ENCODE measurements at places on chromosomes 16 and 17.

GRCh38 chr16:24978370-24978914 is 36.7 kb downstream of the ARHGAP17 start:
- no peak for DNase-seq

DNA sequence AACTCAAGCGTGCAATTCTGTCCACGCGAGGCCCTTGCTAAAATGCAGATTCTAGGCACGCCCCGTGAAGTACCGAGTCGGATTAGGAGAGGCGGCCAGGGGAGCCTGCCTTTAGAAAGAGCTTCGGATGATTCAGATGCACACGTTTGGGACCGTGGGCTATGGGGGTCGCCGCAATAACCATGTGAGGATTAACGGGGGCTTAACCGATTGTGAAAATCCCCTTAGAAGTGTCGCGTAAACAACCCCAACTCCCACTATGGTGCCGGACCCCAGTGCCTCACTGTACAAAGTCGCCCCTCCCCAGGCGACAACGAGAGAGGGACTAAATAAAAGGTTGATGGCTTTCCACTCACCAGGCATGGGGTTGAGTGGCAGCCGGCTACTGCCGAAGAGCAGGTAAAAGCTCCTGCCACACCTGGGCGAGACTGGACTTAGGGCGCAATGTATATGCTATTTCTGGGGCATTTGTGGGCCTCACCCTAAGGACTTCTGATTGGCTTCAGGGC is 635 bp upstream of the SP2 start:
- DNase-seq: no peak

- DNase-seq: no peak
These were observed 133.9 kb downstream of the PITPNC1 start for GRCh38 chr17:67511012-67511411.

GRCh38 chr17:36824678-36825101 is 112.6 kb upstream of the LHX1 start:
- no peak for DNase-seq

- DNase-seq: no peak
These were observed at the start of gene MAPK7 for GRCh38 chr17:19378416-19379360. Gene MAPK7 (plus strand): TSS chr17:19378498. CDS start chr17:19378901, 403 bp downstream.

DNA sequence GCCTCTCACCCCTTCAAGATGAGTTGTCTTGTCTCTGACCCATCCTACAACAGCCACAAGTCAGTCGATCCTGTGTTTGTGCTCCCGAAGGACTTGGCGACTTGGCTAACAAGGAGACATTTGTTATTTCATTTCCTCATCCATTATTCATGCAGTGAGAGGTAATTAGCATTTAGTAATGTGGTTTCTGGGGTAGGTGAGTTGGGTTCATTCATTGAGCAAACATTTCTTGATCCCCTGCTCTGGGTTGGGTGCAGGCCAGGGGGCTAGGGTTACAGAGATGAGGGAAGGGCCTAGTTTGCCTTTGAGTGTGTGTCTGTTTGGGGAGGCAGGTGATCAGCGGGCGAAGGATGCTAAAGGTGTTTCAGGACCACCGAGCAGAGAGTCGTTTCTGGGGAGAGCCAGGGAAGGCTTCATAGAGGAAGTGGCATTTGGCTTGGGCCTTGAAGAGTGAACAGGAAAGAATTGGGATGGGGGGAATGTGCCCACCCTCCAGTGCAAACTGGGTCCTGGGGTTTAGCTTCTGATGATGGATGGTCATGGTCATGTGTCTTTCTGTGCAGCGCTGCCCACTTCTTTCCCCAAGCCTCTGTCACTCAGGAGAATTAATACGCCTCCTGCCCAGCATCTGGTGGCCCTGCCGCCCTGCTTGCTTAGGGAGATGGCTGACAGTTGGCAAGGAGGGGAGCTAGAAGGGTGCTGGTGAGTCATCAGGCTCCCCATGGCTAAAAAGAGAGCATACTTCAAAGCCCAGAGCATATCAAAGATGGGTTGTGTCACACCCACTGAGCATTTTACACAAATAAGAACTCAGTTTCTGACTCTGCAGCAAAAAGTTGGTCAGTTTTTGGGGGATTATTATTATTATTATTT is 38.5 kb downstream of the MSI2 start:
- peak; percentile 68 for DNase-seq

DNA sequence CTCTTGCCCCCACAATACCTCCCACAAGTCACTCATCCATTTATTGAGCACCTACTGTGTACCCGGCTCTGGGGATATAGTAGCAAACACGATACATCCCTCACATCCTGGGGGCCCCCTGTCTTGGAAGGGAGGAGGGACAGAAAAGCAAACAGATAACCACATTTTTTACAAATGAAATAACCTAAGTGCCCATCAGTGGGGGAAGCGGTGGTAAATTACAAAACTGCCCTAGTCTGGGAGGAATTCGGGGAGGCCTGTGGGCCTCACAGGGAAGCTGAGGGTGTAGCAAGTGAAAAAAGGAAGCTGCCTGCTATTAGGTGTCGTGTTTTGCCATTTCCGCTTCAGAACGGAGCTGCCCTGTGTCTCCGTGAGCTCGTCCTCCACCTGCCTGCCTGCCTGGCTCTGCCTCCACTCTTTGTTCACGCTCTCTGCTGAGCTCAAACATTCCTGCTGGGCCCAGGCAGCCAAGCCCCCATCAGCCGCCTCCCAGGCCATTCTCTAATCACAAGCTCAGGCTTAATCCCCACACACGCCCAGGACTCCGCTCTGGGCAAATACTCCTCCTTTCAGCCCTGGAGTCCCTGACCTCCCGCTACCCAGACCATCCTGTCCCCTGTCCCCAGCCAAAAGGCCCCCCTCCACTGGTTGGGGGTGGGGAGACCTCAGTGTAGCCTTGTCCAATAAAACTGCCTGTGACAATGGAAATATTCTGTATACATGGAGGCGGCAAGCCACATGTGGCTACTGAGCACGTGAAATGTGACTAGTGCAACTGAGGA is 10.2 kb upstream of the SEC14L5 start:
- DNase-seq: no peak

- peak; percentile 91 for DNase-seq
These were observed 42.6 kb downstream of the KLHDC4 start for GRCh38 chr16:87723226-87723623.

DNA sequence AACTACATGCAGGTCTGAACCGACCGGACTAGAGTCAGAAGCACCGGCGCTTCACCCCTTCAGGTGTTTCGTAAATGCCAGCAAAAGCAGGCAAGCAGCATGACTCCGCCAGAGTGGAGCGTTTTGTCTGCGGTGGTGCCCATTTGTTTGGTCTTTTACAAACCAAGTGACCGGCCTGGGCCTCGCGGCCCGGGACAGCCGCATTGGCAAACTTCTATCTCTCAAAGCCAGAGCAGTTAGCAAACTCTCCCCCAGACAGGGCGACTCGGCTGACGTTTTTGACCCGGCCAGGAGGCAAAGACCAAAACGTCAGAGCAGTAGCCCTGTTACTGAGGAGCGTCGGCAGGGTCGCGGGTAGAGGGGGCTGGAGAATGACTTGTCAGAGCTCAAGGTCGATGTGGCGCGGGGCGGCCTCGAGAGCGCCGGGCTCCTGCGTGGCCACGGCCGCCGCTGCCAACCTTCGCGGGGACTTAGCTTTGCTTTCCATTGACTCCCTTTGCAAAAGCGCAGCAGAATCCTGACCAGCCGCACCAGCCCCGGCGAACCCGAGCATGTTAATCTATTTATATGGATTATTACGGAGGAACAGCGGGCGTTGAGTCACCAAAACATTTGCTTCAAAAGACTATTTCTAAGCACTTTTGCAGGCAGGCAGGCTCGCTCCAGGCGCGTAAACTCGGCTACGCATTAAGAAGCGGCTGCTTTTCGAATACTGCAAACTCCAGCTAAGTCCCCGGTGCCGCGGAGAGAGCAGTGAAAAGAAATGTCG is 763 bp upstream of the SOX9 start:
- DNase-seq: no peak

Data from NCI-H1694 (cell line).